Right renal pelvis (tissue), 4 donors: ENCODE measurements at places on chromosomes 4 and X. TPM values are rescaled to one million over a fixed set of nuclear protein-coding genes. Genes with fewer than 3 reads are reported as not detected.

DNA sequence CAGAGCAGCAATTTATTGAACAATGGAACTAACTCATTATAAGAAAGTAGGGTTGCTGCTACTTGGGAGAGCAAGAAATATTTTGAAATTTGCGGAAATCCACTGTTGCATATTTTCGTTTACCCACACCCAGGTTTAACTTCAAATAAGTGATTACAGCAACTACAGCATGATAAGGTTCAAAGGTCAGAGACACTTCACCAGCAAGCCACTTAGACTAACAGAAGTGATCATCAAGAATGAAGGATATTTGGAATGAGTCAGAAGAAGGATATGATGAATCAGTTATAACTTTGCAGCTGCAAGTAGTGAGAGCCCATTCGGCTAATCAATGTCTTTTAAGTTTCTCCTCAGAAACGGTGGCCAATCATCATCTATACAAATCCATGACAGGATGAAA, 199.3 kb downstream of the TMA16 start:
- DNase-seq = no peak

DNA sequence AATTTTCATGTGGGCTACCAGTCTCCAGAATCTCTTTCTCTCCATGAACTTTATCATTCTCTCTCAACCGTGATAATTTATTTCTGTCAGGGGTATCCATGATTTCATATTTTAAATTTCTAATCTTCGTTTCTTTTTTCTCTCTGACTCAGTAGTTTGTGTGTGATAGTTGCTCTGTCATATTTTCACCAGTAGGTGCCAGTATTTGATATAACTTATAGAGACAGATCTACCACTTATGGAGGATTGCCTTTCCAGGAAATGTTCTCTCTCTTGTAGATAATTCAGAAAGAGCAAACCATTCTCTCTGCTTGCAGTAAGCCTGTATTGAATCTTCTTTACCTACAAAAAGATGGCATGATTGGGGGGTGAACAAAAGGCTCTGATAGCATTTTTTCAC, 79.3 kb upstream of the DYNLT3 start:
- DNase-seq = no peak

Gene ZFP92
- 0.91 TPM for polyA plus RNA-seq

- no peak for DNase-seq
Observed at GRCh38 chr4:88008122-88008742, 797 bp downstream of the PKD2 start.

Gene BTC
- 8.1 TPM for polyA plus RNA-seq

DNA sequence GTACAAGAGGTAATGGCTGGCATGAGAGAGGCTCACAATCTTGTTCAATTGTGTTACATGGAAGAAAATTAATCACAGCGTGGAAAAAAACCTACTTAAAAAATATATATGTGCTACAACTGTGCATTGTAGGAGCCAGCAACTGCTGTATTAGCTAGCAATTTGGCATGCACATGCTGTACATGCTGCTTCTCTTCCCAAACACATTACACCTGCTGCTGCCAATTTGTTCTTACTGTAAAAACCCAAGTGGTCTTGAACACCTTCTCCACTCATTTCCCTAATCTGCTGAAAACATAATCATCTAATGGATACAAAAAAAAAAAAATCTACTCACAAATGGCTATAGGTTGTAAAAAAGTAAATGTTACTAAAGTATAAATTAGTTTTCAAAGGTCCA, 264.2 kb downstream of the INPP4B start:
- no peak for DNase-seq

DNA sequence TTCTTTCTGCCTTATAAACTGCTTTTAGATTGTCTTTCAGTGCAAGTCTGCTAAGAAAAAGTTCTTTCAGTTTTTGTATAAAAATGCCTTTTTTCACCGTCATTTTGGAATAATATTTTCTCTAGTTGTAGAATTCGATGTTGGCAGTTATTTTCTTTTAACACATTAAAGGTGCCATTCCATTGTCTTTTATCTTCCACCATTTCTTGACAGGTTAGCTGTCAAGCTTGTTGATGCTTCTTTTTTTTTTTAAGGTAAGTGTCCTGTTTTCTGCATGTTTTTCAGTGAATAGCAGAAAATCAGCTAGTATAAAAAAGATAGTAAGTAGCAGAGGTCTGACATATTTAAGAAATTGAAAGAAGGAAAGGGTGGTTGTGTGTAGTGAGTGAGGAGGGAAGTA, 118.5 kb upstream of the NPFFR2 start:
- DNase-seq = no peak
